ENCODE measurements at places on chromosomes 3 and 15. TPM values are rescaled to one million over a fixed set of nuclear protein-coding genes. Genes with fewer than 3 reads are reported as not detected.

Gene SNX22
- 0.90 TPM for total RNA-seq

Gene ZBED2
- total RNA-seq, result 0.19 TPM

Gene C3orf22
- not detected for total RNA-seq

Gene PRR23E
- total RNA-seq, result not detected

Gene SLC15A2
- total RNA-seq, result 0.29 TPM

Gene KNG1
- not detected for total RNA-seq

Gene MED12L
- 1.2 TPM for total RNA-seq

Gene EXD1
- total RNA-seq, result not detected

Gene RTP1
- not detected for total RNA-seq

All from A549 treated with ZK216348 at 1 μM for 4 hours (cell line).